ENCODE measurements at places on chromosomes 4 and X.
A peak's percentile ranks its signal among the peaks of the same experiment; 100 is the strongest.

- no peak for DNase-seq
These were observed 223.1 kb downstream of the KDR start for GRCh38 chr4:54902271-54902670.

- DNase-seq = no peak
These were observed 715.8 kb downstream of the CCSER1 start for GRCh38 chr4:90842960-90843359.

GRCh38 chrX:72351606-72352334, 46.1 kb upstream of the CITED1 start:
- DNase-seq = no peak

GRCh38 chr4:55359397-55359916, 13.4 kb downstream of the SRD5A3 start:
- no peak for DNase-seq

DNA sequence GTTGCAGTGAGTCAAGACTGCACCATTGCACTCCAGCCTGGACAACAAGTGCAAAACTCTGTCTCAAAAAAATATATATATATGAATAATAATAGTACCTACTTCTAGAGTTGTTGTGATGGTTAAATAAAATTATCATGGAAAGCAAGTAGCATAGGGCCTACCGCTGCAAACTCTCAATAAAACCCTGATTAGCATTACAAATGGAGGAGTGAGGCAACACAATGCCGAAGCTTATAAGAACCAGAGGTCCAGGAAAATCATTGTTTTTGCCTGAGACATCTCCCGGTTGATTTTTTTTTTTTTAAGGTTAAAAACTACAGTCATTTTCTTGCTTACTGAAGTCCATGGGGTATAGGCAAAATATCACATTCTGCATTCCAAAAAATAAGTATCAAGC, 185.0 kb upstream of the GALNT7 start:
- DNase-seq = no peak

GRCh38 chr4:8503801-8504200, 63.2 kb downstream of the TRMT44 start:
- no peak for DNase-seq

- DNase-seq = no peak
These were observed 213.4 kb upstream of the LNX1 start for GRCh38 chr4:53804719-53805118.

- no peak for DNase-seq
These were observed 61.1 kb upstream of the RBMX start for GRCh38 chrX:136941396-136942337.

DNA sequence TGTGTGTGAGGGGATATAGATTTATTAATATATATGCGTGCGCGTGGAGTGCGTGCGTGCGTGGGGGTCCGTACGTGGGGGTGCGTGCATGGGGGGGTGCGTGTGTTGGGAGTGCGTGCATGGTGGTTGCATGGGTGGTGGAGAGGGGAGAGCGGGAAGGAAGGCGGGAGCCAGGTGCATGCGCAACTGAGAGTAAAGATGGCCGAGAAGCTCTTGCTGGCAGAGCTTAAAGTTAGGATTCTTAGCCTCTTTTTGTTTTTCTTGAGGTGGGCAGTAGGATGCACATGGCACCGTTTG, 45.8 kb downstream of the TEX13B start:
- no peak for DNase-seq

GRCh38 chr4:55386073-55386472, 9.7 kb upstream of the TMEM165 start:
- DNase-seq = no peak

- DNase-seq = no peak
These were observed 210.6 kb upstream of the KLF3 start for GRCh38 chr4:38453253-38453881.

DNA sequence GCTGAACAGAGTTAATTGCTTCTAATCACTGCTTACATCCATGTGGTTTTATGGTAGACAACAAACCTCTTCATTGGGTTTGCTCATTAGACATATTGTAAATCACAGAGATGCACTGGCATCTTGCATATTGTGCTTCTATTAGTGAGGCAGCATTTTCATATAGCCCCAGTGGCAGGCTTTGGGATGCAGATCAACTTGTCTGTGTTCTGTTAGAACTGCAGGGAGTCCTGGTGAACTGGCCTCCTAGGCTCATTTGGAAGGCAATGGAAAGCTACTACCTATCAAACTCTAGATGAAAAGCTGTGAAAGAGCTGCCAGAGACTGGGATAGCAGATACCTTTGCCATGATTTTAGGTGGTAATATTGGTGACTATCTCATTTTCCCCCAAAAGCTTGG, 108.8 kb downstream of the NAA11 start:
- no peak for DNase-seq

DNA sequence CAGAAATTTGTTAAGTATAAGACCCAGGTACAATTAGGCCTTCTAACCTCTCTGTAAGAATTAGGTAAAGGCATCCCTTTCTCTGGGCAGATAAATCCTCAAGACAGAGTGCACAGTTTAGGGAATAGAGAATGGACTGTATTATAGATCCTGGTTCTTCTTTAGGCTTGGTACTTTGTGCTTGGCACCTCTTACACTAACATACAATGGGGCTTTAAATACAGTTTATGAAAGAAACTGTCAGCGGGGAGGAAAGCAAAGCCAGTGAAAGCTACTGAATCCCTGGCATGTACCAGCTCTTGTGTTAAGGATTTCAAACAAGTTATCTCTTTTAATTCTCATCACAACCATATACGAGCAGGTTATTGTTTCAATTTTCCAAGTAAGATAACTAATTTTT, 1350.0 kb downstream of the ADGRL3 start:
- DNase-seq = no peak

DNA sequence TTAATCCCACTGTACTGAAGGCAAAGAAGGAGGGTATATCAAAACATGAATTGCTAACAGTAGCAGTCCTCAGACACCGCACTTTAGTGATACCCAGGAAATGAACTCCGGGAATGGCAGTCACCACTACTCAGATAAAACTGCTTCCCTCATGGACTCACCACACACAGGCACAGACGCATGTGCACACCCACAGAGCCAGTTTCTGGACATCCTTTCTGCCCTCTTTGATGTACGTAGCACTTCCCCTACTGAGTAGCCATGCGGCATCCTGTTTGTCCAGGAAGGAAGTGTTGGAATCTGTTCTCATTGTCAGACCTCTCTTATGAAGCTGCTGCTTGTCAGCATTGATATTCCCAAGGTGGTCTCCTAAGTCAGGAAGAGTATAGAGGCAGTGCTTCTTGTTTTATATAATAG, 95.7 kb downstream of the DCLK2 start:
- DNase-seq = no peak

DNA sequence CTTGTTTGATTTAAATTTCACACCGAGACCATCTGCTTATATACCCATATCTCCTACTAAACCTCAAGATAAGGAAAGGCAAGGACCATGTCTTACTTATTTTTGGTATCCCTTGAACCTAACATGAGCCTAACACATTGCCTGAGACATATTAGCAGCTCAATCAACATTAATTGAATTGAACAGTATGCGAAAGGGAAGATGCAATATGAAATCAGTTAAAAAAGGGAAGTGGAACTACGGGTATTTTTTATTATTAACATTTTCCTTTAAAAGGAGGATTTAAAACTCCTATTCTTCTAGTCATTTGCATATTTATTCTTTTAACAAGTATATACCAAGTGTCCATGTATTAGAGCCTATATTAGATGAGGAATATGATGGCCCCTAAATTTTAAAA, 197.0 kb downstream of the CAMK2D start:
- no peak for DNase-seq

DNA sequence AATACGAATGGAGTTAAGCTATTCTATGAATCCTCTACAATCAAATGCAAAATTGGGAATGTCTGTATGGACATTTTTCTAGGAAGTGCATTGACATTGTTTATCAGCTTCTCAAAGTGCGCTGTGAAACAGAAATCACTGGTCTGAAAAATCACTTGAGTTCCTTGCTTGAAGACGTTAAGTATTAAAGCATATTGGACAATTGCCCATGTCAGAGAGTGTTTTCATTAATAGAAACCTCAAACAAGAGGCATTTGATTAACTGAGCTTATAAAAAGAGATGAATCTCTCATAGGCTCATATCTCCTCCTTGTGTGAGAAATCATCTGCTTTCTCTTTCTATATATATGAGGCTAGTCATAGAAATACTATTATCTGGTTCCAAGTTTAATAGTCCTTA, 692.1 kb upstream of the POU3F4 start:
- DNase-seq = no peak

GRCh38 chr4:88360256-88360655, 18.4 kb upstream of the HERC6 start:
- DNase-seq = no peak

DNA sequence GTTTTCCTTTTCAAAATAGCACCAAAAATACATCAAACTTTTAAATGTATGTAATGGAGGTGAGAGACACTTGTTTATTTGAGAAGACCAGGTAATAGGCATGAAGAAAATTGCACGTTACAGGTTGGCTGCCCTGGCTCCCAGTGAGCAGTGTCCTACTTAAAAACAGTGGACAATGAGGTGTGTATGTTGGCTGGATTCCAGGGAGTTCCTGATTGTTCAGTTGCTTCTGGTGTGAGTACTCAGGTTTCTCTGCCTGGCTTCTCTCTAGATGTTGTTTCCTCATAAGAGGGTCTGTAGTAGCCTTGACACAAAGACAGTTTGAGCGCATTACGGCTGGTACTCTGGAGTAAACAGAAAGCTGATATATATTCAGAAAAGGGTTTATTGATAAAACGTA, 29.4 kb downstream of the SNX25 start:
- DNase-seq = no peak

GRCh38 chrX:107654872-107655761, 26.8 kb downstream of the PRPS1 start:
- DNase-seq = peak; percentile 31

GRCh38 chrX:781224-782204, 150.9 kb downstream of the SHOX start:
- no peak for DNase-seq

DNA sequence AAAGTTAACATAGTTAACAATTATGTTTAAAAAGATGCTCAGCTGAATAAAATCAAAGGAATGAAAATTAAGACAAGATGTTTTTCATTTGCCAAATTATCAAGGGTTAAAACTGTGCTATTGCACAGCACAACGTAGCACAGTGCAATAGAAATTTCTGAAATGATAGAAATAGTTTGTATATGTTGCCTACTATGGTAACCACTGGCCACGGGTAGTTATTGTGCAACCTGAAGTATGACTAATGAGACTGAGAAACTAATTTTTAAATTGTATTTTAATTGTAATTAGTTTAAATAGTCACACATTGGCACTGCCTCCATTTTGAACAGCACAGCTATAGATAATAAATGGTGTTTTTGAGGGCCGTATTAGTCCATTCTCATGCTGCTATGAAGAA, 343.1 kb upstream of the FAM241A start:
- no peak for DNase-seq

GRCh38 chr4:114208574-114209151, 229.2 kb upstream of the ARSJ start:
- DNase-seq = no peak

DNA sequence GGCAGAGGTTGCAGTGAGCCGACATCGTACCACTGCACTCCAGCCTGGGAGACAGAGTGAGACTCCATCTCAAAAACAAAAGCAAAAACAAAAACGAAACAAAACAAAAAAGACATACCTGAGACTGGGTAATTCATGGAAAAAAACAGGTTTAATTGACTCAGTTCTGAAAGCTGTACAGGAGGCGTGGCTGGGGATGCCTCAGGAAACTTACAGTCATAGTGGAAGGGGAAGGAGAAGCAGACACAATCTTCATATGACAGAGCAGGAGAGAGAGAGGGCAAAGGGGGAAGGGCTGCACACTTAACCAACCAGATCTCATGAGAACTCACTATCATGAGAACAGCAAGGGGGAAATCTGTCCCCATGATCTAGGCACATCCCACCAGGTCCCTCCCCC, 229.5 kb downstream of the STK32B start:
- no peak for DNase-seq

GRCh38 chr4:7309181-7309580, 116.8 kb downstream of the SORCS2 start:
- no peak for DNase-seq

DNA sequence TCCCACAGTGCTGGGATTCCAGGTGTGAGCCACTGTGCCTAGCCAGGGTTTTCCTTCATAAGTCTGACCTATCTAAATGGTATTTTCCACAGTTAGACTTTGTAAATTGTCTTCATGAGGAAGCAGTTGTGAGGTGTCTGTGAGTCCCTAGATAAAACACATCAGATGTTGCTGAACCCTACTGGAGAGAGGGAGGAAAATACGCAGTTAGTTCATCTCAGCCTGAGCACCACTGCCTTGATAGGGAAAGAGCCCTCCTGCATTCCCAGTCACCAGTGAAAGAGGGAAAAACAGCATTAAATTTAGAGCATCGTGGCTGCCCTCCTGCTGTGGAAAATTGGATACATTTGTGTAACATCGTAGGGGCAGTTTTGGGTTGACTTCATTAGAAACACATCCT, 31.7 kb upstream of the CLDN34 start:
- DNase-seq = no peak

DNA sequence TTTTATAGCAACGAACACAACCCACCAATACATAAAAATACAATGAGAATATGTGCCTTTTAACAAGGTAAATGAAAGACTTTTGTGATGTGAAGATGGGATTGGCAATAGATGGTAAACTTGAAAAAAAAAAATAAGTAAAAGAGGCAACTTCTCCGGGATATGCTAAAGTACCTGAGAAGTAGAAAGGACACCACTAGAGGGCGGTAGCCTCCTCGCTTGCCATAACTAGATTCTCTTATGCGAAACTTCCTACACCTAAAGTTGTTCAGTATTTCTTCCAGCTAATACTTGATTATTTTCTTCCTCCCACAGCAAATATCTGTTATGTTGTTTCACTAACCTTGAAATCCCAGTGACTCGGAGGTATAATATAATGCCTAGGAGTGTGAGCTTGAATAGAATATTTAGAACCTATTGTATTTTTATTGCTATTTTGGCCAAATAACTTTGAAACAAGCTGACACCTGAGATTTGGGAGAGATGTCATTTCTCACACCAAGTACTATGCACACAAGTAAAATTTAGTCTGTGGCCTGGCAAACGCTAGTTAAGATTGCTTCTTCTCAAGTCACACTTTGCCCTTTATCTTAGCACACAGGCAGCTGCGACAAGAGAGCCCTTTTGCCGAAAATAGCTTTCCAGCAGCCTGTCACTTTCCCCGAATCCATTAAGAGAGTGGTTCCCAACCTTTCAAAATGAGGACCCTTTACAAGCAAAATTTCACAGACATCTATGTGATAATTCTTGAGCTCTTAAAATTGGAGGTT, 44.9 kb upstream of the PDLIM5 start:
- DNase-seq = peak; percentile 12

- DNase-seq = no peak
These were observed 145.7 kb upstream of the TBC1D9 start for GRCh38 chr4:140901736-140902336.

- no peak for DNase-seq
These were observed 667.5 kb downstream of the GRXCR1 start for GRCh38 chr4:43560047-43560446.

GRCh38 chr4:80235451-80235850, 31.0 kb upstream of the FGF5 start:
- DNase-seq = no peak

- no peak for DNase-seq
These were observed 62.2 kb downstream of the HAUS3 start for GRCh38 chr4:2179717-2180116.

GRCh38 chr4:17045866-17046265, 147.4 kb upstream of the LDB2 start:
- no peak for DNase-seq

GRCh38 chr4:2909583-2909982, 53.6 kb downstream of the NOP14 start:
- no peak for DNase-seq
